ENCODE measurements at places on chromosomes 5 and 9.

DNA sequence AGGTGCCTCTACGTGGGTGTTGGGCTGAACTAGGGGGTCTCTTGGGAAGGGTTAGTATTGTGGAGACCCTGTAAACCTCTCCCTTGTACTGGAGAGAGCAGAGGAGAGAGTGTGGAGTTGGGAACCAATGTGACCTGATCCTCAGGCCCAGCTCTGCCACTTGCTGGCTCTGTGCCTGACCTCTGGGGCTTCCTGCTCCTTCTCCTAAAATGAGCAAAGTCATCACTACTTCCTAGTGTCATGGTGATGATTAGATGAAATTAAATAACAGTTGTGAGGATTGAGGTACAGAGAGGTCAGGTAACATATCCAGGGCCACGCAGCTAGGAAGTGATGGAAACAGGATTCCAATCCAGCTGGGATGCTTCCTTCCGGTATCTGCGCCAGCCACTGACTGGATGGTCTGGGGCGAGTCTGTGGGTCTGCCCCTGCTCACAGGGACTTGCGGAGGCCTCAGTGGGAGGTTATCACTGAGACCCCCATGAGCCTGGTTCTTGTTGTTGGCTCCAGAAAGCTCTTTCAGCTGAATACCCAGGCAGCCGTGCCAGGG, 9.2 kb downstream of the GALNT10 start:
- DNase-seq = no peak

DNA sequence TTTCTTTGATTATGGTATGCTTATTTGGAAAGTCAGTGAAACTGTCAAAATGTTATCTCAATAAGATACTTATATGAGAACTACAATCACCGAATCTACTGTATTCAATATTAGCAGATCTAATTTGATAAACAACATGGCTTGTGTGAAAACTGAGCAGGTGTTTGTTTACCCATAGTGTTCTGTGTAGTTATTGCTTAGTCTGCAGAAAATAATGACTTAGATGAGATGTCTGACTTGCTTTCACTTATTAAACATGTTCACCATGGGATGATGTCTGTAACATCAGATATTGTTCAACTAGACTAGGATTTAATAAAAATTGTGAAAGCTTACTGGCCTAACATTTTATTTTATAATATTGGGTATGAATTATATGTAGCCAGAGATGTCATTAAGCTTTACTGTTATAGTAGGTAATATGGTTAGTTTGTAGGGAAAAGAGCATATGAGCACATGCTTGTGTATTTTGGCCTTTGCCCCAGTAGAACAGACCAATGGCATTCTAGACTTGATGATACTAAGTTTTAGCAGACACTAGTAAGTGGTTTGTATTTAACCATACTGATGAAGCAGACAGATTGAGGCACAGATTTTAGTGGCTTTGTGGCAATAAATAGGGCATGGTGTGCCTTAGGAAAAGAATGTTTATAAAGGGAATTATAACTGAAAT, 16.4 kb downstream of the SUB1 start:
- no peak for DNase-seq

DNA sequence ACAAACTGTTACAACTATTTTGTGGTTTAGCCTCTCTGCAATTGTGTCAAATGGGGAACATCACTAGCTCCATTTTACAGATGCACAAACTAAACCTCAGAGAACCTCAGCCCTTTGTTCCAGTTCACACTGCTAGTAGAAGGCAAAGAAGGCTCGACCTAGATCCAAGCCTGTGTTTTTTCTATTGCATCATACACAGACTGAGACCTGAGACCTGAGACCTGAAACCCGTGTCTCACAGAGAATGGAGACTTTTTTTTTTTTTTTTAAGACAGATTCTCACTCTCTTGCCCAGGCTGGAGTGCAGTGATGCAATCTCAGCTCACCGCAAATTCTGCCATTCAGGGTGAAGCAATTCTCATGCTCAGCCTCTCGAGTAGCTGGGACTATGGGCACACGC, 120.8 kb downstream of the GALNT10 start:
- DNase-seq = no peak

DNA sequence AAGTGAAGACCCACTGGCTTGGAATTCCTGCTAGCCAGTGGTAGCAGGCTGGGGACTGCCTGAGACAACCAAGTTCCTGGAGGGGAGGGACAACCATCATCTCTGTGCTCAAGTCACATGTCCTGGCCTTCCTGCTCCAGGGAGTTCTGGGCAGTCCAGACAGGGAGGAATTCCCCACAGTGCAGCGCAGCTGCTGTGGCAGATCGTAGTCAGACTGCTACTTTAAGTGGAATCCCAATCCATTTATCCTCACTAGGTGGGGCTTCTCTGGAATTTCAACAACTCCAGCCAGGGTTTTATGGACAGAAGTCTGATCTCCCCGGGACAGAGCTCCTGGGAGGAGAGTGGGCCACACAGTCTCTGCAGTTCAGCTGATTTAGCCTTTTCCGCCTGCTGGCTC, 20.9 kb upstream of the OR5C1 start:
- no peak for DNase-seq
